ENCODE measurements at places on chromosomes 13 and 19. TPM values are rescaled to one million over a fixed set of nuclear protein-coding genes. Genes with fewer than 3 reads are reported as not detected.

The ARMC6 gene
- total RNA-seq: 55.8 TPM

The CYP4F2 gene
- total RNA-seq: not detected

The ZNF569 gene
- total RNA-seq: 7.8 TPM

The PTPRS gene
- total RNA-seq: 161 TPM

The FCER2 gene
- not detected for total RNA-seq

The SULT2A1 gene
- not detected for total RNA-seq

The CARD8 gene
- 23.0 TPM for total RNA-seq

The ZNF729 gene
- not detected for total RNA-seq

The COX7A1 gene
- not detected for total RNA-seq

The KIR2DL3 gene
- total RNA-seq: not detected

The SMIM7 gene
- 60.3 TPM for total RNA-seq

The IZUMO2 gene
- not detected for total RNA-seq

The DIS3 gene
- 31.4 TPM for total RNA-seq

The PDE4C gene
- not detected for total RNA-seq

The APOC4 gene
- not detected for total RNA-seq

The GADD45GIP1 gene
- total RNA-seq: 44.6 TPM

The ICAM3 gene
- total RNA-seq: 4.2 TPM

The EPS8L1 gene
- 1.4 TPM for total RNA-seq

The OR4F17 gene
- total RNA-seq: not detected

The TEX29 gene
- not detected for total RNA-seq

The PPM1N gene
- 0.64 TPM for total RNA-seq

The CYP4F8 gene
- total RNA-seq: not detected

The KCTD12 gene
- 52.0 TPM for total RNA-seq

The GPR18 gene
- not detected for total RNA-seq

The GARIN5A gene
- total RNA-seq: 3.0 TPM

The FXYD3 gene
- total RNA-seq: not detected

The PLK5 gene
- not detected for total RNA-seq
